Glomerular endothelial cell (primary cell): ENCODE measurements at places on chromosomes 3 and 15. TPM values are rescaled to one million over a fixed set of nuclear protein-coding genes. Genes with fewer than 3 reads are reported as not detected.

DNA sequence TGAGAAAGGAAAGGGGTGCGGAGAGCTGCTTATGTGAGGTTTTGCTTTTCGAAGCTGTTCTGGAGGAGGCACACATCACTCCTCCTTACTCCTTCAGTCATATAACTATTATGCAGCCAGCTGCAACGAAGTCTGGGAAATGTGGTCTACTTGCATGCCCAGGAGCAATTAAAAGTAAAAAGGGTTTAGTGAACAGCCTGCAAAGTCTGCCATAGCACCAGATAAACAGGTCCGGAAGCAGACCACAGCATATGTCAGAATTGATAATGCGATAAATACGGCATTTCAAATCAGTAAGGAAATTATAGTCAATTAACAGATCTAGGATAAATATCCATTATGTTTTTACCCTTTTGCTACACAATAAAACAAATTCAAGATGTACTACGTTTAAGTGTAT is 99.5 kb downstream of the POLR2M start:
- no peak for DNase-seq

- DNase-seq, result no peak
Measured at GRCh38 chr3:105334138-105334882, 32.4 kb upstream of the ALCAM start.

- DNase-seq, result no peak
Measured at GRCh38 chr3:98032904-98033303, 2.2 kb downstream of the GABRR3 start.

- DNase-seq, result no peak
Measured at GRCh38 chr3:171169866-171170265, 143.3 kb upstream of the SLC2A2 start.

- no peak for DNase-seq
Measured at GRCh38 chr3:162302983-162303624, 806.5 kb downstream of the OTOL1 start.

DNA sequence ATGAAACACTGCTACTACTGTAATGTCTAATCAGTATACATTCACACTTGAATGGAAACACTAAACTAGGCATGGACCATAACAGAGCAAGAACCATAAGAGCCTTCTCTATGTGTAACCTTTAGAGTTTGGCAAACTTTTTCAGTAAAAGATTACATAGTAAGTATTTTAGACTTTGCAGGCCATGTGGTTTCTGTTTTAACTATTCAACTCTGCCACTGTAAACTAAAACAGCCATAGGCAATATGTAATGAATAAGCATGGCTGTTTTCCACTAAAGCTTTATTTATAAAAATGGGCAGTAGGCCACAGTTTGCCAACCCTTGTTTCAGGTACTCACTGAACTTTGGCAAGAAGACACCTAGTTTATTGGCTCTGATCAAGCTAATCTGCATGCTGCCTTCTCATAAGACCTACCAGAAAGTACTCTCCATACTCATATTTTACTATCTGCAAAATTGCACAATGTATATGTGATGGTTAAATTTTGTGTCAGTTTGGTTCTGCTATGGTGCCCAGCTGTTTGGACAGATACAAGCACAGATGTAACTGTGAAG is 46.0 kb downstream of the UACA start:
- no peak for DNase-seq

DNA sequence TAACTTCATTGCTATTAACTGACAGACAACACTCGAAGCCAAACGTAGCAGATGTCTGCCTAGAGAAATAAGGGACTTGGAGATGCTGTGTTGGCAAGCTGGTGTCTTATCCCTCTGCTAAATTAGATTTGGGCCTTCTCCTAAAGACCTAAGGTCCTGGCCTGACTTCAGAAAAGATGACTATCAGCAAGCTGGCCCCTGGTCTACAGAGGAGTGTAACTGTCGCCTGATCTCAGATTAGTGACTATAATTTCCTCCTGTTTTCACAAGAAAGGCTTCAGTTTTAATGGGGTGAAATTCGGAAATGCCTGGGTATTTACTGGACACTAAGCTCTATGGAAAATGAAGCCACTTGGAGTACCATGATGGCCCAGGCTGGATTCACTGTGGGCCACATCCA is 53.1 kb upstream of the SLC7A14 start:
- DNase-seq, result no peak

GRCh38 chr15:35583863-35584528 is 38.0 kb upstream of the DPH6 start:
- DNase-seq, result no peak

DNA sequence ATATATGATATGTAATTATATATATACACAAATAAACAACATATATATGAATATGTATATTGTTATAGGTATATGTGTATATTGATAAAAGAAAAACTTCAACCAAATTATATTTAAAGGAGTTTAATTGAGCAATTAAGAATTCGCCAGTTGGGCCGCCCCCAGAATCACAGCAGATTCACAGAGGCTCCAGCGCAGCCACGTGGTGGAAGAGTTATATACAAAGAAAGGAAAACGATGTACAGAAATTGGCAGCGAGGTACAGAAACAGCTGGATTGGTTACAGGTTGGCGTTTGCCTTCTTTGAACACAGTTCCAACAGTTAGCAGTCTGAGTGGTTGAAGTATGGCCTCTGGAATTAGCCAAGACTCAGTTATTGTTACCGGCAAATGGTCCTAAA is 137.3 kb upstream of the SLC24A5 start:
- no peak for DNase-seq

- no peak for DNase-seq
Measured at GRCh38 chr3:194579091-194579606, 54.1 kb downstream of the TMEM44 start.

- DNase-seq, result no peak
Measured at GRCh38 chr3:47410801-47411646, 30.2 kb downstream of the PTPN23 start.

DNA sequence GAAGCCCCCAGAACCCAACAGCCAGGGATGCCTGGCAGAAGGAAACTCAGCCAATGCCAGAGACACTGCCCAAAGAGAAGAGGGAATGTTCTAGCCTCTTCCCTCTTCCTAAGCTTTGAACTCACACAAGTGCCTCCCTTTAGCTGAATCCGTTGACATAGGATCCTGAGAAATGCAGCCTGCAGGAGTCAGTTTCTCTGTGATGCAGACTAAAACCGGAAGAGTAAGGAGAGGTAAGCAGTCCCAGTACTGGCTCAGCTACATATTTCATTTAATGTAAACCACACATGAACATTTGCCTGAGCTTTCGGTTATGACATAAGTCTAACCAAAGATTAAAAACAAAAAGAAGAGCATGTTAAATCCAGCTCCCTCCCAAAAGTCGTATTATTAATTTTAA is 768.7 kb downstream of the TBL1XR1 start:
- DNase-seq, result no peak

- DNase-seq, result no peak
Measured at GRCh38 chr3:12349895-12350811, 61.3 kb downstream of the PPARG start.

DNA sequence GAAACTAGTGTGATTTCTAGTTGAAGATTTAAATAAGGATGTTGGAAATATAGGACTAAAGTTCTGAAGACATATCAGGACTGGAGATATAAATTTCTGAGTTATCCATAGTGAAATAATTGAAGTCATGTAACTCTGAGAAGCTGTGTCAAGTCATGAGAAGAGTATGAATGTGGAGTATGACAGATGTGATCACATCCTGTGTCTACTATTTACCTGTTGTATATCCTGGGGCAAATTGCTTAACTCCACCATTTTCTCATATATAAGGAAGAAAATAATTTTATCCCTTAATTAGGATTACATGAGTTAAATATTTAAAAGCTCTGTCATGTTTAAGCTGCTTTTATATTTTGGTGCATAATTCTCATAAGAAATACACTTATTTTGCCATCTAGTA is 350.3 kb downstream of the ZBTB20 start:
- DNase-seq, result no peak

DNA sequence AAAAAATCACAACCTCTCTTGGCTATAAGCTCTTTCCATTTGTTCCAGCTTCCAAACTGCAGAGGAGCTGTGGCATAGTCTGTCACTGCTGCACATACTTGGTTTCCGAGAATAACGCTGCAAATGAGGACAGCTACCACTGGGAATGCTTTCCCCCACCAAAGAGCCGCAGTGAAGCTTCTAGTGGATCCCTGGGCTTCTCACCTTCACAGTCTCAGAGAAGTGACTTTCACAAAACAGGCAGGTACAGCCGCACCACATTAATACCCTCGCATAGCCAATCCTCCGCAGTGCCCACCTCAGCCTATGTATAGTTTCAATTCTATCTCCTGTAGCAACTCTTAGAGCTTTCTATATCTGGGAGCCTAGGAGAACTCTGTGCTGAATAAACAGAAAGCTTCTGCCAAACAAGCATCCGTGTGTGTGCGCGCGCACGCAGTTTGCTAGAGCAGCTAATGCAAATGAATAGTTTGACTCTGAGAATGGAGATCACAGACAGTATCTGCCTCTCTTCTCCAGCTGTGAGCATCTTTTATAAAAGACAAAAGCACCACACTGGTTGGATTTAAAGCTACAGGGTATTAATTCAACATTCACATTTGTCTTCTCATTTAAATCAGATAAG is 81.9 kb upstream of the PLXND1 start:
- no peak for DNase-seq

GRCh38 chr3:108044699-108045098 is 46.1 kb downstream of the CD47 start:
- no peak for DNase-seq

DNA sequence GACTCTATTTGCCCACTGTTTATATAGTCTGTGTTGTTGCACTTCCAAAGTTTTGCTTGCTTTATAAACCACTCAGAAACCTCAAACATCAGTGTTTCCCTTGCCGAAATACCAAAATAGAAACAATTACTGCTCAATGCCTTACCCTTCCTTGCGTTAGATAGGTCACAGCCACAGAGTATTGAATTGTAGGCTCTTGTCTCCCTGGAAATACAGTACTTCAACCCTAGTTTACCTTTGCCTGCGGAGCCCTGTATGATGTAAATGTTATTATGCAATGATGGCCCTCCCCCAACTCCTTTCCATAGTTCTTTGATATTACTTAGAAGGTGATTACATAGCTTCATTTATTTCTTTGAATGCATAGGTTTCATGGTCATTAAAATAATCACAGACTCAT is 44.2 kb downstream of the SOX2 start:
- DNase-seq, result no peak

GRCh38 chr3:12436514-12437220 is 47.6 kb upstream of the TSEN2 start:
- no peak for DNase-seq

- peak; percentile 3 for DNase-seq
Measured at GRCh38 chr3:104279617-104280016, 1087.1 kb upstream of the ALCAM start.

The C3orf33 gene
- total RNA-seq, result 2.5 and 2.9 TPM in 2 replicates

The KNG1 gene
- not detected in 2 replicates for total RNA-seq

The GATA2 gene
- total RNA-seq, result 28.2 and 46.6 TPM in 2 replicates

The GREM1 gene
- 18.3 and 58.2 TPM in 2 replicates for total RNA-seq

The GXYLT2 gene
- total RNA-seq, result 2.7 and 4.8 TPM in 2 replicates
